ENCODE measurements at places on chromosomes 7 and 10.

GRCh38 chr10:114429581-114430335, 25.5 kb upstream of the AFAP1L2 start:
- DNase-seq: no peak

- no peak for DNase-seq
Measured at GRCh38 chr10:81898518-81898917, 23.5 kb downstream of the NRG3 start.

- DNase-seq: no peak
Measured at GRCh38 chr7:80895056-80895455, 23.8 kb downstream of the SEMA3C start.

DNA sequence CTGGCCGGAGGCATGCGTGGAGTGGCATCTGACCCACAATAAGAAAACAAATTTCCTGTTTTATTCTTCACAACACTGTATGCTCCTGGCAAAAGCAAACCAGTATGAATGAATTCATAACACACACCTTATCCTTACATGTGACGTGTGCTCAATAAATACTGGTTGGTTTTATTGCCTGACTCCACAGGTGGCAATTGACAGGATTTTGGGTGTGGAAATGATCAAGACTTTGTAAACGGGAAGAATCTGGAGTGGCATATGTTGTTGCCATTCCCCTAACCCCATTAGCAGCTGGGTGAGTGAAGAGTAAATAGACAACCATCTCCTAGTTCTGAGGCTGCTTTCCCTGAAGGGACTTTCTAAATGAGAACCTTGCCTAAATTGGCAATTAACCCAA, 215.5 kb upstream of the AOAH start:
- DNase-seq: no peak

DNA sequence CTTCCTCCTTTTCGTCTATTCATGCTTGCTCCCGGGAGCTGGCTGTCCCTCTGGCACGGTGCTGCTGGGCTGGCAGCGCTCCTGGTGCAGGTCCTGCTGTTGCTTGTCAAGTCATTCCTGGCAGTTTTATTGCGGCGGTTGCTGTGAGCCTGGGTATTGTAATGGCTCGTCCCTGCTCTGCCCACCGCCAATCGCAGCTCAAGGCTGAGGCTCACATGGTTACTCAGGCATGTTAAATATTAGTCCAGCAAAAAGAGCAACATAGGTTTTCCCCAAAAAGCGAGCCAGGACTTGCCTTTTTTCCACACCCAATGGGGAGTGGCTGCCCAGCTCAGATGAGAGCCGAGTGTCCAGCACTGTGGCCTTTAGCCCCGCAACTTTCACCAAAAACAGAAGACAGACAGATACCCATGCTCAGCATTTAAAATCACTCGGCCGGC, 492.9 kb upstream of the FOXK1 start:
- no peak for DNase-seq

DNA sequence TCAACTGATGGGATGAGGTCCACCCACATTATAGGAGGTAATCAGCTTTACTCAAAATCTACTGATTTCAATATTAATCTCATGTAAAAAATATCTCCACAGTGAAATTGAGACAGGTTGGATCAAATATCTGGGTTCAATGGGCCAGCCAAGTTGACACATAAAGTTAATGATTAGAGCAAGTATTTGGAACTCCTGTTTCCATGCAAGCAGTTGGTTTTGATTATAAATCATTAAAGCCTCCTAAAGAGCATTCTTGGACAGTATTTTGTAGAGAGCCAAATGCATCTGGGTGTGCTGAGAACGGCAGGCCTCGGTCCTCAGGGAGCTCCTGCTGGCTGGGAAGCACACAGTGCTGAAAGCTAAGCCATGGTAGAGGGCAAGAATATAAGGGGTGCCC, 126.9 kb upstream of the BTBD16 start:
- DNase-seq: no peak

DNA sequence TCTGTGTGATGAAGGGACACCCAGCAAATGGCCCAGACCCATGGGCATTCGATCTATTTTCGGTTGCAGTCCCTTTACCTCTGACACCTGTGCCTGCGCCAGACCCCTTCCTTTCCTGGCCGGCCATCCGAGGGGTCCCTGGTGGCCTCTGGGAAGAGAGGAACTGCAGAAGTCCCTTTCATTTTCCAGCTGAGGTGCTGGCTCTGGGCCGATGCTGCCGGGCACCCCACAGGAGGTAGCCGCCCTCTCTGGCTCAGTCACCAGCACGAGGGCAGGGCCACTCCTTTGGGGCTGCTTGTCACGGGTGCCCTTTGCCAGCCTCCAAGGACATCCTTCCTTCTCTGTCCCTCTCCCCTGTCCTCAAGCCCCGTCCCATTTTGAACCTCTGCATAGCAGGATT, 4.2 kb upstream of the ELN start:
- DNase-seq: no peak

- no peak for DNase-seq
Measured at GRCh38 chr10:99115703-99116102, 119.9 kb downstream of the HPSE2 start.

DNA sequence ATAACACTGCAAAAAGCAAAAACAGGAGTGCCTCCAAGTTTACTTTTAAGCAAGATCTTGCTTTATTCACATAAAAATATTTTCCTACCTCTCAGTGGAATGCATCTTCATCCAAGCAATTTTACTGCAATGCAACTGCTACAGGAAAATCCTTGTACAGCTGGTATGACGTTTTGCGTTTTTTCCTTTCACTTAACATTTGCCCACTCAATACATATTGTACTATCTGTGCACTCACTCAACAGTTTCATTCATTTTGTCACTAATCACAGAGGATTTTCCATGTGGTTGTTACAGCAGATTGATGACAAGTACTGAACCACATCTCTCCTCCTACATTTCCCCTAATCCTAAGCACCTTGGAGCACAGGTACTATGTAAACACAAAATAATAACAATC, 222.0 kb upstream of the IMMP2L start:
- DNase-seq: no peak

- no peak for DNase-seq
Measured at GRCh38 chr7:116213361-116214130, 3.2 kb downstream of the TES start.

- no peak for DNase-seq
Measured at GRCh38 chr7:95338832-95339231, 14.5 kb upstream of the PON1 start.

DNA sequence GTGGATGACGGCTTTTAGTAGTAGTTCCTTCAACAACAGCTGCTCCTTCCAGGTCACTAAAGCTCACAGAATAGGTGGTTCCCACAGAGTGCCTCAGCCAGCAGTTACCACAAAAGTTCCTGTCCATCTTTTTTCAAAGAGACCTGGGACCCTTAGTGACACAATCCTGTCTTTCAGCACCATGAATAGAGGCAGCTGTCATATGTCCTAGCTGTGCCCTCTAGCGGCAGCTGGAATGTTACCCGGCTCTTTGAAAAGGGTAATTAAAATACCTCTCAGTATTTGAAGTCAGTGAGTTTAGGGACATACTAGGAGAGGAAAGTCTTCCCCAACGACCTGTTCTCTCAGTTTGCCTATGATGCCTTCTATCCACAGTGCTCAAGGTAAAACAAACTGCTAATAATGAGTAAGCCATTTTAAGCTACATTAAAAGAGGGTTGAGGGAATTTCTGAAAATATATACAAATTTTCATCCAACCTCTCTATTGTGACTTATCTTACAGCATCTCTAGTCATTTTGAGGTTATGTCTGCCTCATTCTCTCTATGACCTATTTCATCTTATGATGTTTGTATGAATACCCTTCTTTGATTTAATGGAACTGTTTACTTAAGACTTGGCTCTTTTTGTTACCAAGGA, 290.8 kb downstream of the NXPH1 start:
- DNase-seq: peak; percentile 68

DNA sequence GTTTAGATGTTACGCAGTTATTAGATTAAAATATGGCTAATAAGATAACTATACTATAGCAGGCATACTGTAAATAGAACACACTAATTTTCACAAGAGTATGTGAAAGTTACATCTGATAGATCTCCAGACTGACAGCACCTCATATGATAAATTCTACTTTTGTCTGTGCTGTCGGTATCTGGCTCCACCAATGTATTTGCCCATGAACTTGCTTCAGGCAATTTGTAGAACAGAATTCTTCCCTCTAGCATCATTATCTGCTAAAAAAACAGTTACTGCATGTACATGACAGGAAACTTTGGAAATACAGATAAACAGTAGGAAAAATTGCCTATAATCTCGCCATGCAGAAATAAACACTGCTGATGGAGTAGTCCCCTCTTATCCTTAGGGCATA, 137.7 kb downstream of the WNT2 start:
- DNase-seq: no peak

DNA sequence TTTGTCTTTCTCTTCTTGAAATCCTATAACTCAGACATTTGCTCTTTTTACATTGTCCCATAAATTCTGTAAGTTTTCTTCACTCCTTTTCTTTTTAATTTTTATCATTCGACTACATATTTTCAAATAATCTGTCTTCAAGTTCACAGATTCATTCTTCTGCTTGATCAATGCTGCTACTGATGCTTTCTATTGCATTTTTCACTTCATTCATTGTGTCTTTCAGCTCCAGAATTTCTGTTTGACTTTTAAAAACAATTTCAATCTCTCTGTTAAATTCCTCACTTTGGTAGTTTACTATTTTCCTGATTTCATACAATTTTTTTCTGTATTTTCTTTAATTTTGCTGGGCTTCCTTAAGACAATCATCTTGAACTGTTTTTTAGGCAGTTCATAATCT, 230.4 kb downstream of the HPSE2 start:
- DNase-seq: no peak

- DNase-seq: no peak
Measured at GRCh38 chr7:120131096-120131839, 141.7 kb upstream of the KCND2 start.

- peak; percentile 90 for DNase-seq
Measured at GRCh38 chr7:27150568-27151340, 1.6 kb downstream of the HOXA3 start.

GRCh38 chr7:91299952-91300775, 35.9 kb downstream of the FZD1 start:
- DNase-seq: peak; percentile 26

DNA sequence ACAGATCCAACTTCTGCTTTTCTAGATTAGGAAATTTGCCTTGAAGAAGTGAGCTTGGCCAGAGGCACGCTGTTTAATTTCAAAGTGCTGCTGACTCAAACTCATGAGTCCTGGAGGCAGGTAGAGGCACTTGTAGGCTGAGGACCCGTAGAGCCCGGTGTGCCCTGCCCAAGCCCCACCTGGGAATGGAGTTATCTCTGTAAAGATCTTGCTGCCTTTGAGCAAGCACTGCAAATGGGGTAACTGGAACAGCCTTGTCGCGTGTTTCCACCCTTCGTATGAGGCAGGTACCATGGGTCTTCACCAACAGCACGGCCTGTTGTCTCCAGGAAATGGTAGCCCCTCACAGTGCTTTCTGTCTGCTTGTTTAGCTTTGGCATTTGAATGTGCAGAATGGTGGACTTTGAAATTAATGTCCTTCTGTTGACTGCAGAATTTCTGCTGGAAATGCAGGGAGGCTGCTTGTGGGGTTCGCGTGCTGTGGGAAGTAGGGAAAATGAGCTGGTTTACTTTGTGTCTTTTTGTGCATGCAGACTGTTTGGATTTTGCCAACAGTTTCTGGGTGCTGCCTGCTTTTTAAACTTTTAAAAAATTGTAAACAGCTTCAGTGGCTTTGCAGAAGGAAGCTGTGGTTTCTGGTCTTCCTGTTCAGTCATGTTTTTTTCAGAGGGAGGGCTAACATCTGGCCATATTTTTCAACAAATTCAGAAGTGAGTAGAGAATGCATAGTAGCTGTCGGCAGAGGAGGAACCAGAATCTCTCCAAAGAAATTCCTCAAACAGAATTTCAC, 27.2 kb downstream of the CCM2 start:
- DNase-seq: peak; percentile 95

GRCh38 chr7:34011017-34011695, 105.8 kb downstream of the BMPER start:
- DNase-seq: no peak

- DNase-seq: no peak
Measured at GRCh38 chr7:117751775-117752174, 121.5 kb downstream of the CTTNBP2 start.

DNA sequence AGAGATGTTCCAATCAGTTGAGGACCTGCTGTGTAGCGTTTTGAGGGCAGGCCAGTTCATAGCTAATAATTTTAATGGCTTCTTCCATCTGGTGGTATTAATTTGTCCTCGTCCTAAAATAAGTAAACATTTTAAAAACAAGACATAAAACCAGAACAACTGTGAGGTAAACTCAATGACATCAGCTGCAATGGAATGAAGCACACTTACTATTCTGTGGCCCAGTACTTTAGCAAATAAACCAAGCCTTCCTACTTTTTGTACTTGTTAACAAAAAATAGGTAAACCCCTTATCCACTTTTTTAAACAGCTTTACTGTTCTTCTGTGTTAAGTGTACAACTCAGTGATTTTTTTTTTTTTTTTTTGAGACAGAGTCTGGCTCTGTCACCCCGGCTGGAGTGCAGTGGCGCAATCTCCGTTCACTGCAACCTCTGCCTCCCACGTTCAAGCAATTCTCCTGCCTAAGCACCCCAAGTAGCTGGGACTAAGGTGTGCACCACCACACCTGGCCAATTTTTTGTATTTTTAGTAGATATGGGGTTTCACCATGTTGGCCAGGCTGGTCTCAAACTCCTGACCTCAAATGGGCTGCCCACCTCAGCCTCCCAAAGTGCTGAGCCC, 28.9 kb upstream of the FZD1 start:
- DNase-seq: no peak

- DNase-seq: no peak
Measured at GRCh38 chr10:109846832-109847231, 76.5 kb downstream of the XPNPEP1 start.

GRCh38 chr10:130751106-130751840, 560.2 kb downstream of the TCERG1L start:
- no peak for DNase-seq

DNA sequence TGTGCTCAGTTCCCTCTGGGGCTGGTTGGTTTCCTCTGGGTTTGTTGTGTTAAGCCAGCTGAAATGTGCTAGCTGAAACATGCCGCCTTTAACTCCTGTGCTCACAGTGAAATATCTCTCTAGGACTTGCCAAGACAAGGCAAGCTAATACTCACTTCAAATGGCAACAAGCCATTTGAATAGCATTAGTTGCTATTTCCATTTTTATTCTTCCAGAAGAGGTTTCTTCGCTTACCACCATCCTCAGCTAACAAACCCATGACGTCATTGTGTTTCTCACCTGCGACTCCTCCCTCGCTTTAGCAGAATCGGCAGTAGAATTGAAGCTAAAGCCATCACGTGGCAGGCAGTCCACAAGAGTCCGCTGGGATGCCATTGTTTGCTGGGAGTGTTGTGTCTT, 61.3 kb downstream of the ZNF22 start:
- DNase-seq: peak; percentile 19

Data from NB4 (cell line).